Foreskin keratinocyte (primary cell): ENCODE measurements at places on chromosomes 1 and 21.

DNA sequence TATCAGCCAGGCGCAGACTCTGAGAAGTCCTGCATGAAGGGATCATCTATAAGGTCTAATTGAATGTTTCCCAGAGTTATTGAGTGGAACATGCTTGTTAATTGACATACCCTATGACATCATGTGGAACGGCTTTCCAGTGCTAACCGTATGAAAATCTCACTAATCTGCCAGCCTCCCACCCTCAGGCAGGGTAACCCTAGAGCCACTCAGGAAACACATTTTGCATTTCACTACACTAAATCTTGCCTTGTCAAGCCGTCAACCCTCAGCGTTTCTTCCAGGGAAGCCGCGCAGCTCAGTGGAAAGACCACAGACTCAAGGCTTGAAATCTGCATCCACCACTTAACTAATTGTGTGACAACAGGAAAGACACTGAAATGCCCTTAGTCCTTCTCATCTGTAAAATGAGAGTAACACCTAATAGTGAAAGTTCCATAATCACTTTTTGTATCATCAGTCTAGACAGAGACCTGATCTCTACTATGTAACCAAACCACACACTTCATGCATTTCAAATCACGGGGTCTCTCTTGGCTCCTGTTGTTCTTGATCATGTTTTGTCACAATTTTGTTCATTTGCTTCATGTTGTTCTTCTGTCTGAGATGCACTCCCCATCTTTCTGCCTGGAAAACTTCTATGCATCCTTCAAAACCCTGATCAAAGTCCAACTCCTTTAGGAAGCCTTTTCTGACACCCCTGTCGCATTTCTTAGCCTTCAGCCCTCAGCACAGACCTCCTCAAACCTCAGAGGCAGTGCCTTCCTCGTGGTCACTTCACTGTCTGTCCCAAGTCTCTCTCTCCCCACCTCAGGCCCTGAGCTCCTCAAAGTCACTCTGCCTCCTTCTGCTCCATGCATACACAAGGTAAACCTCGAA, 246.5 kb downstream of the TOMM20 start:
- no peak for DNase-seq

DNA sequence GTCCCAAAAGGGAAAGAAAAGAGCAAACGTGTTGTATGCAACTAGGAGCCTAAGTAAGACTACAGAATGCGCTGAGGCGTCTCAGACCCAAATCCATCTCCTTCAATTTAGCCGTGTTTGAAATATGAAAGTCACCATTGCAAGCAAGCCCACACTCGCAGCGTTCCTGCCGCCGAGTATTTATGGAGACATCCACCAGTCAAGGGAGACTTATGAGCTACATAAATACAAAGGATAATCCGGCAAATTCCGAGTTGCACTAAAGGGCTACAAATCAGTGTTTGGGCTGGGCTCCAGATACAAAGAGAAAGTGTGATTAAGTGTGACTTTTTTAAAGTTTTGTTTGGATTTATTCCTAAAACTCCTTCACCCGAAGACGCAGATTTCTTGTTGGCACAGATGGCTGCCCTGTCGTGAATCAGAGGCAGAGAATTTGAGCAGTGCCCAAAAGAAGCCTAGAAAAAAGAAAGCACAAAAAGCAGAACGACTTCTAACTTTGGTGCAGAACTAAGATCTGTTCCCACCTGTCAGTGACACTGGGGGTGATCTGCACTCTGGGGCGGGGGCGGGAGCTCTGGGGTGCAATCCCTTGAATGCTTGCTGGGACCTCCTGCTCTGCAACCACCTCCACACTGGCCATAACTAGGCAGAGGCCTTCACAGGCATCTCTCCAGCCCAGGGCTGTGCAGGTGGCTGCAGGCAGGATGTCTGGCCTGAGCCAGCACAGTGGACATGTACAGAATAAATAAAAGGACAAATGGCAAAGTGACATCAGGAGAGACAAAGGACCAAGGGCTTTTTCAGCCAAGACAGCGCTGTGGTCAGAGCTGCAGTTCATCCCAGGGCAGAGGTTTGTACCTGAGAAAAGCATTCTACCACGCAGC, 489.7 kb downstream of the NPHP4 start:
- peak; percentile 64 for DNase-seq

DNA sequence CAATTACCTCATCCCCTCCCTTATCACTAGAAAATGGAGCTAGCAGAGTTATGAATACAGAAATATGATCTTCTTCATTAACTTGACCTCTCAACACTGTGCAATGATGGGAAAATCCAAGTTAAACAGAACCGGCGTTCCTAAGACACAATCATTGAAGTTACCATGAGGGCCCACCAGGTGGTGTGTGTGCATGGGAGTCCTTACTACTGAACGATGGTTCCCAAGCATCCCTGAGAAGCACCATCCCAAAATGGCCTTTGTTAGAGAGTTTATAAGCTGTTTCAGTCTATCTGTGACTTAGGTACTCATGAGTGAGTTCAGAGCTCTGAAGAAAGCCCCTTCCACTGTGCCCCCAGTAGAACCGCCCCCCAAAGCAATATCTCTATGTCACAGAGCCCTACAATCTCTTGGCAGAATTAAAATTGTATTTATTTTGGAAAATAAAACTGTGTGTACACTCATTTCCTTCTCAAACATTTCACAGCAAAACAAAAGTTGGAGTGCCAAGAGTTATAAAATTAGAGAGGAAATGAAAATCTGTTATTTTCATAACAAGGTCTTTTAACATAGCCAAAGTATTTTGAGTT, 56.8 kb downstream of the PLD5 start:
- peak; percentile 44 for DNase-seq

DNA sequence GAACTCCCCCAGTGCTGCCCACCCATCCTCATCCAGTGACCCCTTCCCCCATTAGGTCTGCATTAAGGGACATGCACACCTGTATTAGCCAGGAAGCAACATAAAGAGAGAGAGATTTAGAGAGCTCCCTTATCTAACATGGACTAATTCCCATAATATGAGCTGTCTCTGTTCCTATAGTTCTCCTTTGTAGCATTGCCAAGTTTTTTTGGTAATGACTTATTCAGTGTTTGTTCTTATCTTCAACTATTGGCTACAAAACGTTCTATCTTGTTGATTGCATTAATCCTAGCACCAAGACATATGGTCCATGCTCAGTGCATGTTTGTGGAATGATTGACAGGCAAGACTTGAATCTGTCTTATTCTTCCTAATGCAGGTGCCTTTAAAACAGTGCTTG, 264.0 kb downstream of the ADGRL2 start:
- DNase-seq = peak; percentile 30

DNA sequence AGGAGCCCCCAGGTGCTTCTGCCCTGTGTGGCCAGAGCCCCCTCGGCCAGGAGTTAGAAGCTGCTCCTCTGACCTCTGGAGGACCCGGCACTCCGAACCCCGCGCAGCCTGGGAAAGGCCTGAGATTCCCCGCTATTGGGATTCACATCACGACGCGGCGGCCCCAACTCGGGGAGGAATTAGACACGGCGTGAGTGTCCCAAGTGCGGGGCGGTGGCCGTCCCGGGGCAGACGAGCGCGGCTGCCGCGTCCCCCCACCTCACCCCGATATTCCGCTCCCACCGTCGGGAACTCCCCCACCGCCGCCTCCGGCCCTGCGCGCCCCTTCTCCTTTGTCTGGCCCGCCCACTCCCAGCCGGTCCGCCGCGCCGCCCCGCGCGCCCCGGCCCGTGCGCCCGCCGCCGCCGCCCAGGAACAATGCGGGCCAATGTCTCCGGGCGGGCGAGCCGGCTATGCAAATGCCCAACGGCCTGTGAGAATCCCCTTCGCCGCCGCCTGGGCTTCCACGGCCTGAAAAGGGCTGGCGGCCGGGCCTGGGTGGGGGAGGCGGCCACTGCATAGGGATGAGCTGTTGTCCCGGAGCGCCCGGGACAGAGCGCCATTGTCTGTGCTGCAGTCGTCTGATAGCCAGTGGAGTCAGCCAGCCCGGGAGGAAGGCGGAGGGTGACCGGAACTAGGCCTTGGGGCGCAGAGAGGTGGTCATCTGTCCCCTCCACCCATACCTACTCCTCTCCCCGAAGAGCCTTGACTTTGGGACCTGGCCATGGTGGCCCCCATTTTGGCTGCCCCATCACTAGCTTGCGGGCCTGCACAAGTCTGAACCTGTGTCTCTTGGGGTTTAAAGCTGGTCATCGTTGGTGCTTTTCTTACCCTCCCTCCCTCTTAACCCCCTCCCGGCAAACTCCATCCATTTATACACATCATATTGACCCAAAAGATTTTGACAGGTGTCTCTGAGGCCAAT, 19.4 kb downstream of the RHBG start:
- DNase-seq = no peak

DNA sequence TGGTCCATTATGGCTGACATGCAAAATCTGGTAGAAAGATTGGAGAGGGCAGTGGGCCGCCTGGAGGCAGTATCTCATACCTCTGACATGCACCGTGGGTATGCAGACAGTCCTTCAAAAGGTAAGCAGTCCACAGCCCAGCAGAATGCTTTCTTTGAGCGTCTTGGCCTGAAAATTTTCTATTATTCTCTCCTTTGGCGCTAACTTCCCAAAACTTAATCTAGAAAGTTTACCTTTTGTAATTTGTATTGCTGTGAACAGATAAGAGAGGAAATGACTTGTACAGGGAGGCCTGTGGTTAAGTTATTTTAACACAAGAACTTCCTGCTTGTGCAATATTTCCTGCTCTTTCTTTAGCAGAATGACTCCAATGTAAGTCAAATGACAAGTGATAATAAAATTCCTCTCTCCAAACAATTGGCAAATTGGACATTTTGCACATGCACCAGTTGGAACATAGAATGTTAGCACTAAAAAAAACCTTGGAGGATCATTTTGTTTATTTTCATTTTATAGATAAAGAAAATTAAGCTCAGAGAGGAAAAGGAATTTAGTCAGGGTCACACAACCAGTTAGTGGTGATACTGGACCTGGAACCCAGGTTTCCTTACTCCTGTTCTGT, 18.9 kb downstream of the CAP1 start:
- DNase-seq = peak; percentile 34

- DNase-seq = peak; percentile 88
These were observed 13.0 kb downstream of the FAM20B start for GRCh38 chr1:179038528-179039281.

- DNase-seq = peak; percentile 21
These were observed 5.1 kb upstream of the CTSK start for GRCh38 chr1:150813028-150813707.

DNA sequence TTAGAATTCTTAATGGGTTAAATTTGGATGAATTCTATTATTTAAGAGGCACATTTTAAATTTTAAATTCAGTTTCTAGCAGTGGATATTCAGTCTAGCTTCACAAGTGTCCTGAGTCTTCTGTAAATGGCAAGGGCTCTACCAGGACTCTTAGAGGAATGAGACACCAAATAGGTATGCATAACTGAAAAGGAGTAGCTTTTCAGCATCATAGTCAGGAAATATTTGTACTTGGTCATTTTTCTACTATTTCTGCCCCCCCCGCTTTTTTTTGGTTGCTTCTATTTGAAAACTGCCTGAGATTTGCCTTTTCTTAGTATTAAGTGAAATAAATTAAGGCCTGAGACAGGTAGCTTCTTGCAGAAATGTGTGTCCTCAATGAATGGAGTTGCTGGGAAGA, 80.2 kb downstream of the MAST2 start:
- peak; percentile 42 for DNase-seq

DNA sequence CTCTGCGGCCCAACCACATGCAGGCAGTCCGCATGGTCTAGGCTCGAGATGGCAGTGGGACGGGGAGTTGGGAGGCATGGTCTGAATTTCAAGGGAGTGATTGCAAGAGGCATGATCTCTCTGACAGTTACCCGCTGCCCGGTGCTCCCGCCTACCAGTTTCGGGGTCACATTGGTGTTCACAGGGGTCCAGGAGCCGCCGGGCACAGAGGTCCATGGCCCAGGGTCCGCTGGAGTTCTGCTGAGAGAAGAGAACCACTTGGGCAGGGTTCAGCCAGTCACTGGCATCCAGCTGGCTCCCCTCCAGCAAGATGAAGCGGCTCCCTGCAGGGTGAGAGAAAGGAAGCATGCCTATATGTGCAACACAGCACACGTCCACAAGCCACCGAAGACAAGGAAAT, 141.3 kb downstream of the ASTN1 start:
- DNase-seq = no peak

DNA sequence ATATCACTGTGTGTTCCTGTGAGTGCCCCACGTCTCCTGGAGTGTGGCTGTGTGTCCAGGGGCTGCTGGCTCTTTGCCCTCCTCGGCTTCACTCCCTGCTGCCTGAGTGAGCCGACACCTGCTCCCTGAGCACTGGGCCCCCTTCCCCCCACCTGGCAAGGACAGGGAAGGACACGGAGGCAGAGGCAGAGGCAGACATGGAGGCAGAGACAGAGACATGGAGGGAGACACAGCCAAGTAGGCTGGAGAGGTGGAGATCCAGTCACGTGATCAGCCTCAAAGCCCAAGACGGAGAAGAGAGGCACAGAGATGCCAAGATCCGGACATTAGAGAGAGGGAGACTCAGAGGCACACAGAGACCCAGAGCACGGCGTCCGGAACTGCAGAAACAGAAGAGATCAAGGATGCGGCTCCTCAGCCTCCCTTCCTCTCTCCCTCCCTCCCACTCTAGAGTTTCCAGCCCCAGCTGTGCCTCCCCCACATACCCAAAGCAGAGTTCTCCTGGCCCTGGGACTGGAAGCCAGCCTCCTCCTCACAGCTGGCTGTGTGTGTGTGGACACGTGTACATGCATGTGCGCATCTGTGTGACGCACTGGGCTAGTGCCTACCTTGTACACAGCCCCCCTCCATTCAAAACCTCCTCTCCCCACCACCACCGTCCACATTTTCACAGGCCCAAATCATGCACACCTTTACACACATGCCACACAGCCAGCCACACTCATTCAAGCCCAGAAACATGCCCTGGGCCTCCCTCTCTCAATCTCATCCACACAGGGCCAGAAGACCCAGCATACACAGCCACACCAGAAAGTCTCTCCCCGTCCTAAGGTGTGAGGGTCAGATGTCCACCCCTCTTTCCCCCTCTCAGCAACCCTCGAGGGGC, 39.1 kb upstream of the WASF2 start:
- DNase-seq = no peak

DNA sequence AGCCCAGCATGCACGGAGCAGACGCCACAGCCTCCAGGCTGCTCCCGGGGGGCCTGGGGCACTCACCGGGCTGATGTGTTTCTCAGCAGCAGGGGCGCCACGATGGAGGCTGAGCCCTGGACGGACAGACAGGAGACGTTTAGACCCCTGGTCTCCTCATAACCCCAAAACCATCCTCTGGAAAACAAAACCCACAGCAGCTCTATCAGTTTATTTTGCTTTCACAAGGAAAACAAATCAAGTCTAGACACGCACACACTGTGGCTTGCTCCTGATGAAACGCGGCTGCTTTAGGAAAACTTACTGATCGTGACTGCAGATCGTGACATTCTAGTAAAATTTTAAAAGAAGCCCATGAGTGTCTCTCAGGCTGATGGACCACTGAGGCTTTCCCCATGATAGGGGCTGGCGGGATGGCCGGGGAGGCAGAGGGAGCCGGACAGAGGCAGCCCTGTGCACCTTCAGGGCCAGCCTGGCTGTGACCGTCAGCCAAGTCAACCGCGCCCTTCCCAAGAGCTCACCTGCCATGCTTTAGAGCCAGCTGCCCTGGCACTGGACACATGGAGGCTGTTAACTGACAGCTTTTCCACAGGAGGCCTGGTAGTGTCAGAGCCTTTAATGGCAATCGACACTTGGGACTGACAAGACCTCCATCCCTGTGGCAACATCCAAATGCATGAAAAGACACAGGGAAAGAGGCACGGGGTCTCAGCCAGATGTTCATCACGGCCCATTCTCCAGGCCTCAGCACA, 5.2 kb downstream of the POFUT2 start:
- DNase-seq = no peak

- no peak for DNase-seq
These were observed 210.3 kb downstream of the TPR start for GRCh38 chr1:186164773-186165172.
